ENCODE measurements at places on chromosomes 1 and 21.

GRCh38 chr1:165169028-165169427 is 187.5 kb downstream of the LMX1A start:
- no peak for DNase-seq

GRCh38 chr21:43596616-43597015 is 62.7 kb downstream of the HSF2BP start:
- no peak for DNase-seq

GRCh38 chr1:27253596-27253995 is 19.2 kb downstream of the WDTC1 start:
- no peak for DNase-seq

DNA sequence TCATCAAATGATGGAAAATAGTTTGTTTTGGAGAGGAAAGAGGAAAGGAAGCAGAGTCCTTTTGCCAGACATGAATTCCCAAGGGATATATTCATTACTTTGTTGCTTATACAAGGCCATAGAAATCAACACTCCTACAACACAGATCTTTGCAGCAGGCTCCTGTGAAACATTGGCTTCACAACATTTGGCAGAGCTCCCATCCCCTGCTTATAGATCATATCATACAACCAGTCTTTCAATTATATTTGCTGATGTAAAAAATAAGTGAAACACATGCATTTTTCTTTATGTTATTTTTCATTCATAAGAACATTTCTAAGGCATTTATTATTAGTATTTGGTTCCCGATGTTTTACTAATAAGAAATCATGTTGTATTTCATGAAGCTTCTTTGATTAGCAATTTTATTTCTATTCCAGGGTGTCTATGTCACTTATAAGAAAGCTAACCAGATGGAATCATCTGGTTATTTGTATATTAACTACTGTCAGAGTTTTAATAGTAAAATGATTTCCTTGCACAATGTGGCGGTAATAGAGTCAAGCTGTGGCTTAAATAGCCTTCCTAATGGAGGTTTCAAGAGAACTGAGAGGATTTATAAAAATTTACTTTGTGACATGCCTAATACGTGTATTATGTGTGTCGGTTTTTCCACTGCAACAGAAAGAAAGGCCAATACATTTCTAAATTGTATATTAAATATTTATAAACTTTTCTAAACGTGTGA is 470.3 kb upstream of the NCAM2 start:
- DNase-seq = peak; percentile 9

GRCh38 chr21:15839026-15839425 is 109.2 kb downstream of the USP25 start:
- no peak for DNase-seq

DNA sequence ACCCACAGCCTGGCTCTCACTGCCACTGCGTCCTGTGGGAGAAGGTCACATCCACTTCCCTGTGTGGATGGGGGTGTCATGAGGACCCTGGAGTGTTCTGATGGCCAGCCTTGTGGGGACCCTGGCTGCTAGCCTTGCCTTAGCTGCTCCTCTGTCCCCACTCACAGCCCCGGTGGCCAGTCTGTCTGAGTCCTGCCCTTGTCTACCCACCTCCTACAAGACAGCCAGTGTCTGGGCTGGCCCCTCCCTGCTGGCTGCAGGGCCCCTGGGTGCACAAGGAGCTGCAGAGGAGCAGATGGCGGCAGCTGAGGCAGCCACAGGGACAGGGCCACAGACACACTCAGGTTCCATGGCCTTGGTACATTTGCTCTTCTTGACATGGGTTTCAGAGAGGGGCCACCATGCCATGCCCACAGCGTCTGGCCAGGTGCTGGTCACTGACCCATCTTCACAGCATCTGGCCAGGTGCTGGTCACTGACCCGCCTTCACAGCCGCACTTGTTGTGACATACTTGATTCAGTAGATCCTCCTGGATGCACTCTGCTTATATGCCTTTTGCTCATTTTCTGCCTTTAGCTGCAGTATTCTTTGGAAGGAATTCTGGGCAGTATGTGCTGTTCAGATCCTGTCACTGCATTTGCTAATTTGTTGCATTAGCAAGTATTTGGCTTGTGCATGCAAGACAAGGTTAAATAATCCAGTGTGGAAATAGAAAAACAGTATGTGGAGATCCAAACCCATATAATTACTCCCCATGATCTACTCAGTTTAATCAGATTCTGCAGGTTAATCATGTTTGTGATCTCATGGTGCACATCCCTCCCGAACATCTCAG is 157.8 kb downstream of the PCBP3 start:
- DNase-seq = no peak

Measured in fibroblast of skin of abdomen (primary cell).